ENCODE measurements at places on chromosomes 11 and 22.

DNA sequence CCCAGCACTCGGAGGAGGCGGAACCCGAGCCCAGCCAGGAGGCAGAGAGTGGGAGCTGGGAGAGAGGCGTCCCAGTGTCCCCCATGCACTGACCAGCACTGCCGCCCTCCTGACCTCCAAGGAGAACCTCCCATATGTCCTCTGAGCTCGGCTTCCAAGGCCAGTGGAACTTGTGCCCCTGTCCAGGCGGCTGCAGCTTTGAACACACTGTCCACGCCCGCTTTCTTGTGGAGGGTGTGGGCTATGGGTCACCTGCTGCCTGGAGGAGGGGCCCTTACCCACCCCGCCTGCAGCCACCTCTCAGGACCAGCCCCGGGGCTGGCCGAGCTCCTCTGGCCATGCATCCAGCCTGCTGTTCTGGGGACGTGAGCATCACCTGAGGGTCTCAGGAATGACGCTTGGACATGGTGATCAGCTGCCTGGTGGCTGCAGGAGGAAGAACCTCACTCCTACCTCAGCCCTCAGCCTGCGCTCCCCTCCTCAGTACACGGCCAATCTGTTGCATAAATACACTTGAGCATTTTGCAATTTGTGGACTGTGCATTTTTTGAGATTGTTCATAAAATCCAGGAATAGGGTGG lies 22.2 kb upstream of the MUC5B start:
- DNase-seq = no peak

DNA sequence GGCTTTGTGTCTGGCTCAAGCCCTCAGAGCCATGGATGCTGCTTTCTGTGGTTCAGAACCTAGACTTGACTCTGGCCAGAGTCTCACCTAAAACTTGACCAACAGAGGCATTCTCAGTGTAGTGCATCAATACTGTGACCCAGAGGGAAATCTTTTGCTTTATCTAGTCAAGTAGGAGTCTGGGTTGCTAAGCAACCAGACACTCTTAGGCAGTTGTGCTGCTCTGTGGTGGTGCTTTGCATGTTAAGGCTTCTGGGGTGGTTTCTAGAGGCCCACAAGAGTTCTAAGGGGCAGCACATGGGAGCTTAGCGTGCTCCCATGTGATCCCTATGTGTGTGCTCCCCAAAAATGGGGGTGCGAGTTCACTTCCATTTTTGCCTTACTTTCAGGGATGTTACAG lies 224.6 kb upstream of the PLET1 start:
- no peak for DNase-seq

GRCh38 chr22:36480941-36481392 lies 473 bp downstream of the TXN2 start:
- no peak for DNase-seq

DNA sequence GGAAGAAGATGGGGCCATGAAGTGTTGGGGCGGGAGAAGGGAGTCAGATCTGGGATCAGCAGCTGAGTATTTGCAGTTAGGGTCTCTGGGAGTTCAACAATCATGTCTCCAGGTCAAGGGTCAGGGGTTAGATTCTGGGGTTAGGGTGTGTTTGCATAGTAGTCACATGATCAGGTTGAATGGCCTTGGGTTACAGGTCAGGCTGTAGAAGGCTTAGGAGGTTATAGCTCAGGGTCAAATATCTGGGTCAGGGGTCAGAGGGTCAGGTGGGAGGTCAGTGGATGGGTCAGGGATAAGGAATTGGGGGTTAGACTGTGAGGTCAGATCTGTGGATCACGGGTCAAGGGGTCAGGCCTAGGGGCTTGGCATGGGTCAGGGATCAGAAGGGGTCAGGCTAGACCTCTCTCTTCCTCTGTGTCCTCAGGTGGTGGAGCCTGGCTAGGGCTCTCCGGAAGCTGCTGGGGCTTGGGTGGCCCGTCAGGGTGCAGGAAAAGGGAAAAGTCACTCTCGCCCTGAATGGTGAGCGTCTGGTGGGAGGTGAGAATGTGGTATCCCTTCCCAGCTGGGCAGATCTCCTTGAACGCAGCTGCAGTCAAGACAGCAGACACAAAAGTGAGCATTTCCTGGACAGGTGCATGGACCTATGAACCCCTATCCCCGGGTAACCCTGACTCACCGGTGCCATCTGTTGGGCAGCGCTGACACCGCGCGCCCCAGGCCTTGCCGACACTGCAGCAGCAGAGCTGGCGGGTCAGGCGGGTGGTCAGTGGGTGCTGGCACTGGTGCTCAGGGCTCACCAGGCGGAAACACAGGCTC lies 6.4 kb downstream of the LTBP3 start:
- peak; percentile 62 for DNase-seq

DNA sequence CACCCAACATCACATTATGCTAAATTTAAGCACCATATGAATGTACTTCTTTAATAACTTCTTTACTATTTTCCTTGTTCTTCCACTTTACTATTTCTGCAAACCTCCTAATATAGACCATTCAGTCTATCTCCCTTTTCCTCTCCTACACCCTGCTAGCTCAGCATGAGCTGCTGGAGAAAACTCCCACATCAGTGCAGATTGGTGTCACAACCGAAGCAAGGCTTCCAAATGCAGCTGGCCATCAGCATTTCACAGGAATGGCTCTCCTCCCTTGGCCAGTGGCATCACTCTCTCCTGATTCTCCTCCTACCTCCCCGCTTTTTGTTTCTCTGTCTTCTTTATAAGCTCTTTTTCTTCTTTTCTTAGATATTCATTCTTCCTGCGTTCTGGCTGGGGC lies 118.7 kb upstream of the ZC3H12C start:
- DNase-seq = no peak

DNA sequence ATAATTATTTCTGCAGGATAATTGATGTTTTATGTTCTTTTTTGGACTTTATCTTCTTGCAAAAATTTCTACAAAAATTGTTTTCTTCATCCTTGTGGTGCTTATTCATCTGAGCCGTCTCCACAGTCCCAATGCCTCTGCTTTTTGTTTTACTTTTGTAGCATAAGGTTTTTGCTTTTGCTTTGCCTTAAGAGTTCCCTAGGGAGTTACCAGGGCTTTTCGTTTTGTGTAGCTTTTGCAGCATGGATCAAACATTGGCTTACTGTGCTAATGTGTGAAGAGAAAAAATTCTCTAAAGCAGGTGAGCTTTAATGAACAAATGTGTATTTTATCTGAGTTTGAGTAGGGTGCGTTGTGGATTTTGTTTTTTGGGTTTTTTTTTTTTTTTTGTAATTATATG lies 11.8 kb downstream of the XBP1 start:
- no peak for DNase-seq

All from activated CD4-positive, alpha-beta T cell treated with anti-CD3 and anti-CD28 coated beads, Interleukin-2, amount 50 U/mL, for 48 hours (primary cell).